ENCODE measurements at places on chromosomes 4 and X.

DNA sequence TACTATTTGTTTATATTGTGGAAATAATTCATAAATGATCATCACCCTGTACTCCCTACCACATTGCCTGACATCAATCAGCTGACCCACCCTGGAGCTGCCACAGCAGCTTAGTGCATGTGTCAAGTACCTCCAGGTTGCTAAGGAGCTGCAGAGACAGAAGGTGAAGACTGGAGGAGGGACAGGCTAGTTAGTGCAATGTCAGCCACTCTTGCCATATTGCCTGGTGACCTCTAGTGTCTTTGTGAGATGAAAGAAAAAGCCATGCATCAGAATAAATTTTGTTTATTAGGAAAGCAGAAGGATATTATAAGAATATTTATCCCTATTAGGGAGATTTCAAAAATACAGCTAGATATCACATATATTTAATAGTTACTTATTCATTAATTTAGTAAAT is 243.9 kb upstream of the FAT4 start:
- DNase-seq: no peak

DNA sequence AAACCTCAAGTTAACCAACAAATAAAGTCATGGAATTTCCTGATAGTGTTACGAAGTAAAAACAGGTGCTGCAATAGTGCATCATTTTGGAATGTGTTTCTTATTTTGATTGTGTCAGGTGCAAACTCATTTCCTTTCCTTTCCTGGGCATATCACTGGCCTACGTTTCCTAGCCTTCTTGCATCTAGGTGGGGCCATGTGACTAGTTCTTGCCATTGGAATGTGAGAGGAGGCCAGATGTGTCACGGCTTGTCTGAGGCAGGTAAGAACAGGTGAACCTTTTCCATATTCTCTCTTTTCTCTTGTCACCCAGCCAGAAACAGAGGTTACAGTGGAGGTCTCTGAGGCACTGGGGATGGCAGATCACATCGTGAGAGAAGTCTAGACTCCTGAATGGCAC is 868.0 kb downstream of the RPA4 start:
- DNase-seq: no peak

GRCh38 chr4:157591245-157591644 is 370.7 kb downstream of the GRIA2 start:
- no peak for DNase-seq

GRCh38 chrX:77788050-77788449 is 2.0 kb upstream of the ATRX start:
- DNase-seq: no peak

DNA sequence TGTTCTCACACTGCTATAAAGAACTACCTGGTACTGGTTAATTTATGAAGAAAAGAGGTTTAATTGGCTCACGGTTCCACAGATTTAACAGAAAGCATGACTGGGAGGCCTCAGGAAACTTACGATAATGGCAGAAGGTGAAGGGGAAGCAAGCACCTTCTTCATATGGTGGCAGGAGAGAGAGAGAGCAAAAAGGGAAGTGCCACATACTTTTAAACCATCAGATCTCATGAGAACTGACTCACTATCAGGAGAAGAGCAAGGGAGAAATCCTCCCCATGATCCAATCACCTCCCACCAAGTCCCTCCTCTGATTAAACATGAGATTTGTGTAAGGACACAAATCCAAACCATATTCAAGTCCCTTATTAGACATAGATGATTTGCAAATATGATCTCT is 12.3 kb upstream of the RAP2C start:
- DNase-seq: no peak

DNA sequence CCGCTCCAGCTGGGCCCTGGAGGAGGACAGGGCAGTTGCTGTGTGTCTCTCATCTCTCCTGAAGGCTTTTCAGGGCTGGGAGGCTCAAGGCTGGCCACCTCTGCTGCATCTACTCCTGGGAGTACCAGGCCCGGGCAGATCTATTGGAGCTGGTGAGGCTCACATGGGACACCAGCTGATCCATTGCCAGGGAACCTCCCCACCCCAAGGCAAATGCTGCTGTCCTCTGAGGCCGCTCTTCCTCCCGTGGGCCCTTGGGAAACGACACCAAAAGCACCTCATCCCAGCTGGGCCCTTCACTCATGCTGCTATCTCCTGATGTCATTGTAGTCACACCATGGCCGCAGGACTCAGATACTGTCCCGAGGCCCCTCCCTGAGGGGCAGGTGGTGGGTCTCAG is 3.6 kb downstream of the UBL4A start:
- DNase-seq: no peak

- no peak for DNase-seq
Measured at GRCh38 chr4:53608649-53609048, 17.4 kb upstream of the LNX1 start.
